Activated CD8-positive, alpha-beta T cell treated with anti-CD3 and anti-CD28 coated beads, Interleukin-2, amount 10 ng/mL, durations not matched to agents 7 days and 5 days (primary cell): ENCODE measurements at places on chromosomes 6 and 20. TPM values are rescaled to one million over a fixed set of nuclear protein-coding genes. Genes with fewer than 3 reads are reported as not detected.

BPIFB4 gene
- not detected for total RNA-seq

GRCh38 chr20:9082741-9083140 lies 13.9 kb downstream of the PLCB4 start:
- no peak for DNase-seq

DNA sequence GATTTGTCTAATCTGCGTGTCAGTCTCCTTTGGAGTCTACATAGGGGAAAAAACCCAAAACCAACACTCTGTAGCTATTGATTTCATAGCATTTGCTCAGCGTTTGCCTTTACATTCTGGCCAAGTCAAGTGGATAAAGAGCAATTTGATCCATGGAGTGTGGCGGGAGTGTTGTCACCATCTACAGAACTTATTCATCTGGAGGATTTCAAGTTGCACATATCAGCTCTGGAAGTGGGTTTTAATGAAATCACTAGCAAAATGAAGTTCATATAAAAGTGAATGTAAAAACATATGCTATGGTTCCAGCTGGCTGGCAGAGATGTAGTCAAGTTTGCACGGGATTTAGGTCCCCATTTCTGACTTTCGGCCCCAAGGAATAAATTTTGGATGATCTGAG lies 219.7 kb upstream of the SUPT3H start:
- DNase-seq = no peak

- DNase-seq = no peak
Observed at GRCh38 chr6:139550361-139550760, 175.9 kb upstream of the CITED2 start.

DNA sequence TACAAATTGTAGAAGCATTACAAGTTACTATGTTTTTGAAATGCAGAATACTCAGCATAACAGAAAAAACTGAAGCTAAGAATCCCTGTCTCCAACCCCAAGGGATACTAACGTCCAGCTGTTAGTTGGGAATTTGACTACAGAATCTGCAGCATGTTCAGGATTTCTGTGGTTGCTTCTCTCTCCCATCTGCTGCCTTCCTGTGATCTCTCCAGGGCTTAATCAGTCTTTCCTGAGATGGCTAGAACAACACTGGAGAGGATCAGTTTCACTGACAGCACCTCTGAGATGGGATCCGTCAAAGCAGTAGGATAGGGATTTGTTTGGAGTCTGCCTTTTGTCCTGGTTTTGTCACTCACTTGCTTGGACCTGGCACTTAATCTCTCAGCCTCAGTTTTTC lies 73.3 kb upstream of the NUP153 start:
- DNase-seq = no peak

DNA sequence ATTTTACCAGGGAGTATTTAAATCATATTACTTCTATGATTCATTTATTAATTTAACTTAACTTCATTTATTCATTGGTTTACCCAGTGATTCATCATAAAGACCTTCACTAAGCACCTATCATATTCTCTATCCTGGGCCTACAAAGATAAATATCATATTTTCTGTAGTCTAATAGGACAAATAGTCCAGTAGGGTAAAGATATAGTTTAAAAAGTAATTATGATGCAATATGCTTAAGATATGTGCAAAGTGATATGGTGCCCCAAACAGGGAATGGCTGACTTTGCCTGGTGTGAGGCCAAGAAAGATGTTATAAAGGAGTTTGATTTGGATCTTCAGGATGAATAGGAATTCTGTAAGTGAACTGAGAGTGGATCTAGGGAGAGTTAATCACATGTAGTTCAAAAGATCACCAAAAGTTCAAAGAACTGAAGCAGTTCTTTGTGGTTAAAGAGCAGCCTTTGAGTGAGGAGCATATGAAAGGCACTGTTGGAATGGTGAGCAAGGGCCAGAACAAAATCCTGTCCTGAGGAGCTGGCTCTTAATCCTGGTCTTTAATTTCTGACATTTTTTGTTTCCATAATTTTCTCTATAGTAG lies 45.5 kb downstream of the MLIP start:
- DNase-seq = no peak

GRCh38 chr6:149681209-149681608 lies 32.7 kb upstream of the KATNA1 start:
- no peak for DNase-seq

- DNase-seq = no peak
Observed at GRCh38 chr6:99789767-99790166, 183.1 kb downstream of the PRDM13 start.

DNA sequence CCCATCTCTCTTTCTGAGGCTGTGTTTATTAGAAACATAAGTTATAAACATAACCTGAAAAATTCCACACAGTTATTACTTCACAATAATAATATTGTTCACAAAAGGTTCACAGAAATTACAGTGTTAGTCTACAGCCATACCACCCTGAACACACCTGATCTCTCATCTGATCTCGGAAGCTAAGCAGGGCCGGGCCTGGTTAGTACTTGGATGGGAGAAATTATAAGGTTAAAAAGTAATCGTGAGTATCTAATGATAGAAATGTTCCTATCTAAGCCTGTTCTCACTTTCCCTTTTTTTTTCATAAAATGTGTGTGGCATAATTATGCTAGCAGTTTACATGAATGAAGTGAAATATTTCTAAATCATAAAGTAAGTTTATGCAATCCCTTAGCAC lies 647.8 kb downstream of the TBC1D32 start:
- no peak for DNase-seq

DNA sequence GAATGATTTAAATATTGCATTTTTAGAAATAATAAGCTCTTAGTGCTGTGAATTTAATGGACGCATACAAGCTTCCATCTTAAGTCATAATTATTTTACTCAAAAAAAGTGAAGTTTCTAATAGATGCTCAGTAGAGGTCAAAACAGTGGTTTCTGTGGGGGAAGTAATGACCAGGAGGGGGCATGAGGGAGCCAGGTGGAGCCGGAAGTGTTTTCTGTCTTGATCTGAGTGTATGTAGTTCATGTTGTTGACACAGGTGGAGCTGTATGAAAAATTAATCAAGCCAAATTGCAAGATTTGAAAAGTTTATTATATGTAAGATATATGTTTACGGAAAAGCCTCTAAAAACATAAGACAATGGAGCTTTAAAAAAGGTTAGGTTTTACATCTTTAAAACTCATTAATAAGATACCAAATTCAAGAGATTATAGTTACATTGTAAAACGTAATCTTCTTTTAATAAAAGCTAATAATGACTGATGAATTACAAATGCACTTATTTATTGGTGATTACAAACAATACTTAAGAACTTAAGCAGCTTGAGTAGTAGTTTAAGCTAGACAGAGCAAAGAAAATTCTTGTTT lies 68.0 kb downstream of the PLAGL1 start:
- DNase-seq = peak; percentile 77

- no peak for DNase-seq
Observed at GRCh38 chr6:39417440-39417839, 94.9 kb upstream of the KCNK16 start.

GRCh38 chr6:89951574-89952104 lies 57.4 kb downstream of the GJA10 start:
- no peak for DNase-seq
